ENCODE measurements at places on chromosomes 16 and 17.

DNA sequence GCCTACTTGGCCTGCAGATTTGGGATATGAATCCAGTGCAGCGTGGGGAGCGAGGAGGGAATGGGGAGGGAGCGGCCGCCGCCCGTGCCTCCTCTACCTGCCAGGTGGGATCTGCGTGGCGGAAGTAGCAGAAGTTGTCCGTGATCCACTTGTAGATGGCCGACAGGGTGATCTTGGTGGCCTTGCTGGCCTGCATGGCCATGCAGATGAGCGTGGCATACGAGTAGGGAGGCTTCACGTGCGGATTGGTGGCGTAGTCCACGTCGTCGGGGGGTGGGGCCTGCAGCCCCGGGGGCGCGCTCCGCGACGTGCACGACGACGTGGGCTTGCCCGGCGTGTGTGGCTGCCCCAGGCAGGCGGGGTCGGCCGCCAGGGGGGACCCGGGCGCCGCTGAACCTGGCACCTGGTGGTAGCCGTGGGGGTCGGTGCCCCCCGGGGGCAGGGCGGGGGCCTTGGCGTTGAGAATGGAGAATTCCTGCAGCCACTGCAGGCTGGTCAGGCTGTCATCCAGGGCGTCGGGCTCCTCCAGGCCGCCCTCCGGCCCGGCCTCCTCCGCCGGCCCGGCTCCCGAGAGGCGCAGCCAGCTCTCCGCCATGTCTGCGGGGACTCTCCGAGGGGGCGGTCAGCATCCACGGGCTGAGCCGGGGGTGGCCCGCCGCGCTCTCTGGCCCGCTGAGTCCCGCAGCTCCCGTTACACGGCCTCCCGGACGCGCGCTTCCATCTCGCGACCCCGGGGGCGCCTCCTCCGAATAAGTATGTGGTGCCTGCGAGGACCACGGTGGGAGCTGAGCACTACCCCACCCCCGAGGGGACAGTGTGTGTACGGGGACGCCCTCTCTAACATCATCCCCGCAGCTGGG lies 1.0 kb downstream of the FOXJ1 start:
- DNase-seq, result no peak

DNA sequence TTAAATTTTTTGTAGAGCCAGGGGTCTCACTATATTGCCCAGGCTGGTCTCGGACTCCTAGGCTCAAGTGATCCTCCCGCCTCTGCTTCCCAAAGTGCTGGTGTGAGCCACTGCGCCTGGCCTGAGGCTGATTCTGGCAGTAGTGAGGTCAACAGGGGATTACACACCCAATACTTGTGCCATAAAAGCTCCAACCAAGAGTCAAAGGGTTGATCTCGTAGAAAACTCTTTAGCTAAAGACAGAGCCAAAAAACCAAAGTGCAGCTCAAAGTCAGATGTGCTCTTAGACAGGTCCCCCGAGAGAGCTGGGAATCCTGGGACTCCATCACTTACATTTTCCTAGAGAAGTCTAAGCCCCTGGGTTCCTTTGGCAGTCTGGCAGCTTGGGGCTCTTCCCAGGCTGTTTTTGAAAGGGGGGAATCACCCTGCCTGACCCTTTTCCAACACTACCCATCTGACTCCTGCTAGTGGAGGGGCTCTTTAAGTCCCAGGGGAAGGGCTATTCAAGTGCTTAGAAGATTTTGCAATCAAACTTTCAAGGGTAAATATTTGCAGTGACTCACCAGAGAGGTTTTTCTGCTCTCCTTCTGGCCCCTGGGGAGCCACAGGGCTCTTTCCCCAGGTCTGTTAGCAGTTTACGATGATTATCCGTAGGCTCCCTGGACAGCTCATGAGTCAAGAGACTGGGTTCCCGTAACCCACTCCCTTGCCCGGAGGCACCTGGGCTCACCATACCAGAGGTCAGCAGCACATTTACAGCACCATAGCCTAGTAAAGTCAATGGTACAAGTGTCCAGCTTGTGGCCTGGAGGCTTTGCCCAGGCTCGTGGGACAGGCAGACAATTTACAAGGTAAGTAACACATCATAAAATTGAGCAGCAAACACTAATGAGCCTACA lies 408.7 kb downstream of the SLC39A11 start:
- no peak for DNase-seq

GRCh38 chr17:29390851-29391631 lies 878 bp downstream of the TAOK1 start:
- DNase-seq, result no peak

DNA sequence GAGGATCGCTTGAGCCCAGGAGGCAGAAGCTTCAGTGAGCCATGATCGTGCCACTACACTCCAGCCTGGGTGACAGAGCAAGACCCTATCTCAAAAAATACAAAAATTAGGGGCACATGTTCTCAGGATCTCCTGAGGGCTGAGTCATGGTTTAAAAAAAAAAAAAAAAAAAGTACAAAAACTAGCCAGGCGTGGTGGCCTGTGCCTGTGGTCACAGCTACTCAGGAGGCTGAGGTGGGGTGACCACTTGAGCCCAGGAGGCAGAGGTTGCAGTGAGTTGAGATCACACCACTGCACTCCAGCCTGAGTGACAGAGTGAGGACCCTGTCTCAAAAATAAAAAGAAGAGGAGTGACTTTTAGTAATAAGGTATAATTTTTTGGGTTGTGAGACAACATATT lies 16.9 kb downstream of the BLMH start:
- no peak for DNase-seq

- no peak for DNase-seq
These were observed 796.2 kb upstream of the RBFOX1 start for GRCh38 chr16:6536411-6536810.

DNA sequence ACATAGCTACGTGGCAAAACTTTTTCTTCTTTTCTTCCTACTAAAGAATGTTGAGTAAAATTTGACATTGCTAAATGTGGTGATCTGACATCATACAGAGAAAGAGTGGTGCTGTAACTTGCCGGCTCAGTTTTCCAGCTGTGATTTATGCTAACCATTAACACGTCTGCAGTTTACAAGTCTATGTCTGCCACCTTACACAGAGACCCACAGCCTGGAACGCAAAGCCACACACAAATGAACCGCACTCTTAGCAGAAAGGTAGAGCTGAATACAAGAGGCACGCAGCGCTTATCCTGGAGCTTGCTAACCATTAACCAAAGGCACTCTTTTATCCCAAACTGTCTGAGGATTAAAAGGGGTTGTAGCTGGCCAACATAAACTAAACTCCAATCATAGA lies 31.9 kb downstream of the CACNG1 start:
- no peak for DNase-seq

DNA sequence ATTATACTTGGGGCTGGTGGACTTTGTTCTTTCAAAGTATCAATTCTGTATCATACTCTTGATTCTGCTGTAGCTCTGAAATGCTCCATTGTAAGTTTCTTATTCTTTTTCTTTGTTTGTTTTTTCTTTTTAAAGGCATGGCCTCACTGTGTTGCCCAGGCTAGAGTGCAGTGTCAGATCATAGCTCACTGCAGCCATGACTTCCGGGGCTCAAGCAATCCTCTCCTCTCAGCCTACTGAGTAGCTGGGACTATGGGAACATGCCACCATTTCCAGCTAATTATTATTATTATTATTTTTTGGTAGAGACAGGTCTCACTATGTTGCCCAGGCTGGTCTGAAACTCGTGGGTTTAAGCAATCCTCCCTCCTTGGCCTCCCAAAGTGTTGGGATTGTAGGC lies 38.9 kb upstream of the METTL9 start:
- DNase-seq, result no peak

- no peak for DNase-seq
These were observed 9.1 kb upstream of the PPP1R1B start for GRCh38 chr17:39617446-39618245.

GRCh38 chr17:4986951-4987766 lies at the start of gene CAMTA2:
CAMTA2 (minus strand) TSS chr17:4987675; CDS start chr17:4986222, 1,453 bp downstream.
- DNase-seq, result peak; percentile 85

- DNase-seq, result no peak
These were observed 98.3 kb upstream of the GOT2 start for GRCh38 chr16:58832386-58832895.

GRCh38 chr16:48538746-48539484 lies 71.1 kb downstream of the N4BP1 start:
- DNase-seq, result no peak

GRCh38 chr17:77646046-77646430 lies 312.5 kb upstream of the TNRC6C start:
- no peak for DNase-seq

DNA sequence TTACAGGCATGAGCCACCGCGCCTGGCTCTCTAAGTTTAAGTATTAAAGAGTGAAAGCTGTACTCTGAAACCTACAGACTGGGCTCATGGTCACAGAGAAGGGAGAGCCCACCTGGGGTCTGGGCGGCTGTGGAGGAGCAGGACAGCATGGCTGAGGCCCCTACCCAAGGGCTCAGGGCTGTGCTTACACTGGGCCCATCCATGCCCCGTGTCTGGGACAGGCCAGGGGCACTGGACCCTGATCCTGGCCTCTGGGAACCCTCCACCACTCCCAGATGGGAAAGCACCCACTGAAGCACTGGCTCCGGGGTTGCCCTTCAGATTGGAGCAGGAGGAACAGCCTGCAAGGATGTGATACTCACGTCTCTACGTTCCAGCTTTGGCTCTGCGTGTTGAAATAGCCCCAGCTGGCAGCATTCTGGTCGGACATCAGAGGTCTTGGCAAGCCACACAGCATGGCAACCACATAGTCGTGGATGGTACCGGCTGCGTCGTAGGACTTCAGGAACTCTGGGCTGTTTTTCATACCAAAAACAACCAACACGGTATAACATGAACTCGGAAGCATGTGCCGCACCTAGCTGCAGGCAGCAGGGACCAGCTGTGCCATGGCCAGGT lies 13.0 kb downstream of the SHPK start:
- no peak for DNase-seq

DNA sequence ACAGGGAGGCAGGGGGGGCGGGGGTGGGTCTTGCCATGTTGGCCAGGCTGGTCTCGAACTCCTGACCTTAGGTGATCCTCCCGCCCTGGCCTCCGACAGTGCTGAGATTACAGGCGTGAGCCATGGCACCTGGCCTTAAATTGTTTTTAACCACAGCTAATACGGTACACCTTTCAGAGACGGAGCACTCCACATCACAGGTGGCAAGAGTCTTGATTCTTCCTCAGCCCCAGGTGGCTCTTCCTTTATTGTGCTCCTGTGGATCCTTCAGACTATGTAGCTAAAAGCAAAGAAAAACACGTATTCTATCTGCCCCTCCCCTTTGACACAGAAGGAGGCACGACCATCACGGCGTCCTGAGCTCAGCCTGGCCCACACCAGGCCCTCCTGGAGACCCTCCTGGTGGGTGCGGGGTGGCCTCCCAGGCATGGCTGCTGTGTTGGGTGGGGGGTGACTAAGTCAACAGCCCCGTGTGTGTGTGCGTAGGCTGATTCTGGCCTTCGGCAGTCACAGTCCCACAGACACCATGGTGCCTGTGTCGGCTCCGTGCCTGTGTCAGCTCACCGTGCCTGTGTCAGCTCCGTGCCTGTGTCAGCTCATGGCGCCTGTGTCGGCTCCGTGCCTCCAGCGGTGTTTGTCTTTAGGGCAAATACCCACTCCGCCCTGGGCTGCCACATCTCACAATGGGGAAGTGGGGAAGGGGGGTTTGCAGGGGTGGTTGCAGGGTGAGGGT lies 10.8 kb upstream of the SECTM1 start:
- no peak for DNase-seq

DNA sequence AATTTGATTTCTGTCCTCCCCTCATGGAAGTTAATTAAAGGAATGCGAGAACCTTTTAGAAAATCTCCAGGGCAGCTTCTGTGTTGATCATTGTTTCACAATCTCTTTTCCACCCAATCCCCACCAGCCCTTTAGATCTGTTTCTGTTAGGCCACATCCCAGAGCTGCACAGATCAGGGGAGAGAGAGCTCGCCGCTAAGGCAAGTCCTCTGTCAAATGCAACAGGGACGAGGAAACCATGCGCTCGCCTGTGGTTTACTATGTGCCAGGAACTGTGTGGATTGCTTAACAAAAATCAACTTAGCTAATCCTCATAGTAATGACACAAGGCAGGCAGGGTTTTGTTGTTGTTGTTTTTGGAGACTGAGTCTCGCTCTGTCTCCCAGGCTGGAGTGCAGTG lies 115.4 kb downstream of the SALL1 start:
- no peak for DNase-seq

DNA sequence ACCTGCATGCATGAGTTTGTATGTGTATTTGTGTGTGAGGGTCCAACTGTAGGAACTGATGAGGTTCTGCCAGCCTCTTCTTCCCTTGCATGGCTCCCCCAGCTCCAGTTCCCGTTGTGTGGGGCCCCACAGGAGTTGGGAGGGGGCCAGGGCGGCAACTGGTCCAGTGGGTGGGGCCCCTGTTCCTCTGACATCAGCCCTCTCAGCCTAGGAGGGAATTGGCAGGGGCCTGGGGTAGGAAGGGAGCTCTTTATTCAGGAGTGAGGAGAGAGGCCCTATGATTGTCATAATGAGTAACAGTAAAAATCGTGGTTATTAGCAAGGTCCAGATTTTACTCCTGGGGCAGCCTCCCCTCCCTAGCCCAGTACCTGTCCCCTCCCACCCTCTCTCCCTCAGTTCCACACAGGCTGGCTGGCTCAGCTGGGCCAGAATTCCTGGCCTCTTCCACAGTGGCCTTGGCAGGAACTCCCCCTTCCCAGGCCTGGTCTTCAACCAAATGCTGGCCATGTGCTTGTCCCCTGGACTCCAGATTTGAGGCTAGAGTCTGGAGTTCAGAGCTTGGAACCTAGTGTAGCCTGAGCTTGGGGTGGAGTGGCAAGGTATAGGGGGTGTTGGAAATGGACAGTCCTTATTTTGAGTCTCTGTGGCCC lies 18.9 kb downstream of the RARA start:
- no peak for DNase-seq

GRCh38 chr17:60351012-60351695 lies 40.8 kb downstream of the USP32 start:
- no peak for DNase-seq

GRCh38 chr17:21245639-21246084 lies 7.5 kb downstream of the NATD1 start:
- DNase-seq, result no peak

- DNase-seq, result peak; percentile 19
These were observed 58.6 kb downstream of the EMP2 start for GRCh38 chr16:10521681-10522274.

DNA sequence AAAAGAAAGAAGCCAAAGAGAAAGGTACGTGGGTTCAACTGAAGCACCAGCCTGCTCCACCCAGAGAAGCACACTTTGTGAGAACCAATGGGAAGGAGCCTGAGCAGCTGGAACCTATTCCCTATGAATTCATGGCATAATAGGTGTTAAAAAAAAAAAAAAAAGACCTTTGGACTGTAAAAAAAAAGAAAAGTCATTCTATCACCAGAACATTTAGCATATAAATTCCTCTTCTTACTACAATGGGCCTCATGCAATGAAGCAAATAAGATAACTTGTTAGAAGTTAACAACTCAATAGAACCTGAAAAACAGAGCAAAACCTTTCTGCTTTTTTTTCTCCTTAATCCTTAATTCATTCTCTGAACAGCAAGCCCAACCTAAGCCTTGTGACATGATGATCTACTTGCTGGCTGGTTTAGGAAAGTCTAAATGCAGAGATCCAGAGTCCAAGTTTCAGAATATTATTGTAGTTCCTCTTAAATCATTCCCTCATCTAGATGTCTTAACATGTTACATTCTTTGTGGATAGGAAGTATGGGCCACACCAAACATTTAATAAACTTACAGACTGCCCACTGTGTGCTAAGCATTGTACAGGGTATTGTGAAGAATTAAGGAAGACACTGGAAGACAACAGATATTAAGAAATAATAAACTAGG lies 45.4 kb downstream of the BRCA1 start:
- no peak for DNase-seq
